GM04504 (cell line): ENCODE measurements at places on chromosomes 3 and 15.

DNA sequence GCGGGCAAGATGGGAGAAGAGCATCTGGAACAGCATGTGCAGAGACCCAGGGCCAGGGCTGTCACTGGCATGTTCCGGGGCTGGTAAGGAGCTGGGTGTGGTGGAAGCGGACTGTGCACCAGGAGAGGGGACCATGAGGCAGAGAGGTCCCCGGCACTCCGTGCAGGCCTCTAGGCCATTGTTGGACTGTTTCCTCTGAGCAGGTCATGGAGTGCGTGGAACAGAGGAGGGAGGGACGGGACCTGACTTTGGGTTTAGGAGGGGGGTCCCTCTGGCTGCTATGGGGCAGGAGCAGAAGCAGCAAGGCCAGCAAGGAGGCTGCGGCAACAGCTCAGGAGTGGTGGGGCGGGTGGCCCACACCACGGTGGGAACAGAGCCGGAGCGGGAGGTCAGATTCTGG, 47.1 kb downstream of the TPRA1 start:
- DNase-seq = no peak

DNA sequence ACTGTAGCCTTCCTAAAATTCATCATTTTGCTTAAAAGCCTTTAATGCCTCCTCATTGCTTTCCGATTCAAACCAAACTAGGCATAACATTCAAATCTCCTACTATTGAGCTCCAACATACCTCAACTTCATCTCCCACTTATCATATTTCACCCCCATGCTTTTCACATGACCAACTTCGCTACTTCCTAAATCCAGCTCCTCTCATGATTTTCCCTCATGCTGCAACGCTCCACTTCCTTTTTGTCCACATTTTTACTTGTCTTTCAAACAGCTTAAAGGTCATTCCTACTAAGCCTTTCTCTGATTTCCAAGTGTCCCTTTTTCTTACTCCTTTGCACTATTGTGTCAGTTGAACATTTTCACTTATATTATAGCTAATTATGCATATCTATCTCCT, 20.3 kb upstream of the ANXA2 start:
- no peak for DNase-seq

DNA sequence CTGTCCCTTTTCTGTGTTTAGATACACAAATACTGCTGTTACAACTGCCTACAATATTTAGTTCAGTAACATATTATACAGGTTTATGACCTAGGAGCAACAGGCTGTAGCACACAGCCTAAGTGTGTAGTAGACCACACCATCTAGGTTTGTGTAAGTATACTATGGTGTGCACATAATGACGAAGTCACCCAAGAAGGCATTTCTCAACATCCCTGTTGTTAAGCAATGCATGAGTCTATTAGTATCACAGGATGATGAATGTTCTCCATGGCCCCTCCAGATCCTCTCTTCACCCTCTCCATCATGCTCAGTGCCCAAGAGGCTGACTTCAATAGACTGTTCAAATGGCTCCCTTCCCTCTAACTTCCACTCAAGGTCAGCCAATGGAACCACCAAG, 14.6 kb upstream of the SEC62 start:
- no peak for DNase-seq

- DNase-seq = no peak
Observed at GRCh38 chr3:116140100-116140689, 305.1 kb downstream of the LSAMP start.

GRCh38 chr3:119748991-119749390, 32.9 kb upstream of the NR1I2 start:
- no peak for DNase-seq

GRCh38 chr3:163809540-163809993, 1268.7 kb downstream of the SI start:
- no peak for DNase-seq
